ENCODE measurements at places on chromosomes 4 and X.

- no peak for DNase-seq
Observed at GRCh38 chrX:49282647-49283011, 13.0 kb downstream of the PPP1R3F start.

DNA sequence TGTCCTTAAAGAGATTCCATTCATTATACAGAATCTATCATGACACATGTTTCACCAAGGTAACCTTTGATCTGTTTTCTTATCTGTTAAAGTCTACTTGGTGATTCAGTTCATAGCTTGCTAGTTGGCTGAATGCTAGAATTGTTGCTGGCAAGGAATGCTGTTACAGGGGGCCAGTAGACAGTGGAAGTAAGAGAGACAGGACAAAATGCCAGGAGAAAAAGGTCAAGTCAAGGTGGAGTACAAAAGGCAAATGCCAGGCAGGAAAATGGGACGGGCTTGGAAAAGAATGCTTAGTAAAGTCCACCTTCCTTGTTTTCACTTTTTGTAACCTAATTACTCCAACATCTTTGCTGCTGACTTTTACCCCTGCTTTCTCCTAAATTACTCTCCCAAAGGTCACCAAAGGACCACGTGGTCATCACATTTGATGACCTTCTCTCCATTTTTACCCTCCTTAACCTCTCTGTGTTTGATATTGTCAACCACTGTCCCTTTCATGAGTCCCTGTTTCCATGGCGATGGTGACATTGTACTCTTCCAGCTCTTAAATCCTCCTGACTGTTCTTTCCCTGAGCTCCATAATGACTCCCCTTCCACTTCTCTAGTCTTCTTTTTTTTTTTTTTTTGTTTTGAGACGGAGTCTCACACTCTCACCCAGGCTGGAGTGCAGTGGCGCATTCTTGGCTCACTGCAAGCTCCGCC lies 24.5 kb upstream of the TAPT1 start:
- peak; percentile 63 for DNase-seq

DNA sequence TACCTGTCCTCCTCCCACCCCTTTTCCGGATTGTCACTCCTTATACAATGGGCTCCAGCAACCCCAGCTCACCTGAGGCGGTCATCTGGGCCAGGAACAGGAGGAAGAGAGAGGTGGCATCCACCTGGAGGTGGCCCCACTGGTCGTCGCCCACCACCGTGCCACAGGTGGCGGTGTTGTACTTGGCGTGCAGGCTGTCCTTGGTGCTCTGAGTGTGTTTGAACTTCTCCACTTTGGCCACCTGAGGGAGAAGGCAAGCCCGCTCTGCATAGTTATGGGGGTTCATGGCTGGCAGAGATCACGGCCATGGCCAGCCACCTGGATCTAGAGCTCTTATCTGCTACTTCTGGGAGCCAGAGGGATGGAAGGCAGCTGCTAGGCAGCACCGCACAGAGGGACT lies 32.9 kb downstream of the PHKA2 start:
- DNase-seq = no peak

DNA sequence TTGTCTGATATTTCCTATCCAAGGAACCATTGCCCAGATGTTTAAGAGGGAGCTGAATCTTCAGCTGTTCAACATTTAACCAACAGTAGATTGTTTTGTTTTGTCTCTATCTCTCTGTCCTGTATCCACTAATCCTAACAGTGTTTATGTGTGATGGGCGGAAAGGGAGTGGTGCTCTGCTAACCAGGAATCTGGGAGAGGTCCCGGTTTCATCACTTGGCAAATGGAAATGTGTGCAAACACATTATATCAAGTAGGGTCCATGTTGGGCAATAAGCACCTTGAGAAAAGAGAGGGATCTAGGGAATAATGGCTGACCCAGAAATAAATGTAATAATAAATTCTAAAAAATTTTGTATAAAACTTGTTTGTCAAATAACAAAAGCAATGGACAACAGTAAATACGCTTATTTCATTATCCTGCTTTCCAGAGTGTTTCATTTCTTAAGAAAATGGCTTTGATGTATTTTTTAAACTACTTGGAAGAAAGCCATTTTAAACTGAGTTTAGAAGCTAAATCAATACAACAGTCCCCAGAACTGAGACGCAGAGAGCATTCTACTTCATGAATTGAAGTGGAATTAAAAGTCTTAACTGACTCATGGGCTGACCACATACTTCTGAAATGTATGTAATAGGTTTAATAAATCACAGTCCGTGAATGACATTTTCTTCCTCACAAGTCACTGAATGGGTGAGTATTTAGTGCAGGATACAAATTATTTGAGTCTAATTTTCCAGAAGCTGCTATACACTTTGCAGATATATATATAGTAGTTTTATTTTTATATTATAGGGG lies 55.8 kb downstream of the EMCN start:
- no peak for DNase-seq

DNA sequence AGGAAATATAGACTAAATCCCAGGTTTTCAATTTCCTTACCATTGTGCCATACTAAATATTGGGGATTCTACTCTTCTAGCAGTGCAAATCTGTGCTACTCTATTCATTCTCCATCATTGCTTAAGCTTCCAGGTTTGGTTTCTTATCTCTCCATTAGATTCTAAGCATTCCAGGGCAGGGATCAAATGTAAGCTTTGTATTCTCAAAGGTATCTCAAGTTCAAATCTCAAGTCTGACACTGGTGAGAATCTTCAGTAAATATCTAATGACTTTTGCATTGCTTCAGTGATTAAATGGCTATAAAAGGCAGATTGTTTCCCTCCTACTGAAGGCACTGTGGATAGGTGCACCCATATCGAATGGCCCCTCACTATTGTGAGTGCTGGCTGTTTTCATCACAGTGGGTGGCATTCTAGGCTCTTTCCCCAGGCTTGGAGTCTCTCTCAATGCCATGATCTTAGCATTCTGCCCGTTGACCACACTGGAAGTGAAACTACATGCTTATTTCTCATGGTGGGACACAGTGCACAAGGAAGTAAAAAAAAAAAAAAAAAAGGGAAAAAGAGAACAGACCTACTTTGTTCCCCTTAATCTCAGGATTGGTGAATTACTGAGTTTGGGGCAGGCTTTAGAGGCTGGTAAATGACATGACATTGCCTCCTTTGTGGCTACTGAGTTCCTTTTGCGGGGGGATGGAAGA lies 28.7 kb downstream of the FAM9C start:
- DNase-seq = no peak

GRCh38 chr4:151887031-151887815 lies 126.4 kb upstream of the GATB start:
- DNase-seq = no peak

GRCh38 chrX:40314070-40314469 lies 216.3 kb upstream of the BCOR start:
- no peak for DNase-seq

GRCh38 chr4:157226601-157227000 lies 6.1 kb downstream of the GRIA2 start:
- no peak for DNase-seq

GRCh38 chrX:9312922-9313867 lies 151.7 kb upstream of the TBL1X start:
- DNase-seq = peak; percentile 53

DNA sequence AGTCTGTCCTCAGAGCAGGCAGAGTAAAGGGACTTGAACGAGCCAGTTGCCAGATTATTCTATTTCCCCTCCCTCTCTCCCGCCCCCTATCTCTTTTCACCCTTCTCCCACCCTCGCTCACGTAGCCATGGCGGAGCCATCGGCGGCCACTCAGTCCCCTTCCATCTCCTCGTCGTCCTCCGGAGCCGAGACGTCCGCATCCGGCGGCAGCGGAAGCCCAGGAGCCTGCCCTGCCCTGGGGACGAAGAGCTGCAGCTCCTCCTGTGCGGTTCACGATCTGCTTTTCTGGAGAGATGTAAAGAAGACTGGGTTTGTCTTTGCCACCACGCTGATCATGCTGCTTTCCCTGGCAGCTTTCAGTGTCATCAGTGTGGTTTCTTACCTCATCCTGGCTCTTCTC lies 106.2 kb upstream of the SMAD1 start:
- no peak for DNase-seq

DNA sequence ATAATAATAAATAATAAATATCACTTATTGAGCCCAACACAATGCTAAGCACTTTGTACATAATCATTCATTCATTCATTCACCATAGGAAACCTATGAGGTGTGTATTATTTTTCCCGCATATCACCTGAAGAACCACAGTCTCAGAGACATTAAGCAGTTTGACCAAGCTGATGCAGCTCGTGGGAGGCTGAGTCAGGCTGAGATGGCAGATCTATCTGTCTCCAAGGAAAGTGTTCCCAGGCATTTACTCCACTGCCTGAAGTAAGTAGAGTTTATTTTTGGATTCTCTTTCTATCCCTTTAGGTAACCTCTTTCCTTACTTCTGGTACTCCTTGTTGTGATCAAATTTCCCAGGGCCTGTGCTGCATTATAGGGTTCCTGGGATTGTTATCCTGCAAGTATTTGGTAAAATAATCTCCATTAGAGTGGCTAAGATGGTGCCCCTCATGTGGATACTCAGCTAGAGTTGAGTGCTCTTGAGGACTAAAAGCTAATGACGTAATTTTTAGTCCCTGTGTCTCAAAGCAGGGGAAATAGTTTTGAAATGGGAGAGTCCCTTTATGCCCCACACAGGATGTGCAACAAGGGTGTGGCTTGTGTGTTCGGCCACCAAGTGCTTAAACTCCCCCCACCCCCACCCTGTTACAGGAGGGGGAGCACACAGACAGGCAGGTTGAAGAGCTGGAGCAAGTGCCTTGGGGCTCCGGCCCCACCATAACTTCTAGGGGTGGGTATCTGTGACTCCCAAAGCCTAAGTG lies 467.0 kb downstream of the STIM2 start:
- DNase-seq = no peak

DNA sequence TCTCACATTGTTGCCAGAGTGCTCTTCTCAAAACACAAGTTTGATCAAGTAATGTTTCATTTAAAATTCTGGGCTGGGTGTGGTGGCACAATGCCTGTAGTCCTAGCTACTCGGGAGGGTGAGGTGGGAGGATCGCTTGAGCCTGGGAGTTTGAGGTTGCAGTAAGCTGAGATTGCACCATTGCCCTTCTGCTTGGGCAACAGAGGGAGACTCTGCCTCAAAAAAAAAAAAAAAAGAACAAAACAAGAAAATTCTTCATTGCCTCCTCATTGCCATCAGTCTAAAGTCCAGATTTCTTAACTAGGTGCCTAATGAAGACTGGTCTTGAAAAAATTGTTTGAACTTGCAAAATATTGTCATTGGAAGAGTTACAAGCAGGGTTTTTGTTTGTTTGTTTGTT lies 120.1 kb downstream of the MFAP3L start:
- DNase-seq = peak; percentile 76

DNA sequence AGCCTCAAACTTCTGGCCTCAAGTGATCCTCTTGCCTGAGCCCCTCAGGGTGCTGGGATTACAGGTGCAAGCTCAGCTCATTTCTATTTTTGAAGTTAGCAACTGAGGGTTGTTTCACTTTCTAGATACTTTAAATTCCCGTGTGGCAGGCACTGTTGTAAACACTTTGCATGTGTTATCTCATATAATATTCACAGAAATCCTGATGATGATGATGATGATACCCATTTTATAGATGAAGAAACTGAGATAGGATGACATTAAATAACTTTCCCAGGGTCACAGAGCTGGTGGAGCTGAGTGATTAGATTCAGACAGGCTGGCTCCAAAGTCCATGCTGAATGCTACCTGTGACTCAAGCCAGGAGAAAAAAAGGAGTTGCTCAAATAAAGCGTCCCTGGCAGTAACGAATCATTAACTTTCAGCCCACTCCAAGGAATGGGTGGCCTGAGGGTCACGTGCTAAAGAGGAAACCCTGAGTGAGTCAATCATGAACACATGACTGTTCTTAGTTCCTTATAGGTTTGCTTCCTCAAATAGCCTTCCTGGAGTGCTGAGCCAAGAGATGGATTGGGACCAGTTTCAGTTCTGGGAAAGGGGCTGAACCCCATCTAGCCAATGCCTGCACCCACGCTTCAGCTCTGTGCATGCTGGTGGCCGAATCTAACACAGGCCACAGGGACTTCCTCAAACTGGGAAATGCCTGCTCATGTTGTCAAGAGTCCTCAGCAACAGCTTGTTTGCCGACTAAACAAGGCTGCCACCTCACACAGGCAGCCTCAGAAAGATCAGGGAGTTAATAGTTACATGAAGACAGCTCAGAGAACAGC lies 52.8 kb downstream of the RBM47 start:
- DNase-seq = peak; percentile 88

DNA sequence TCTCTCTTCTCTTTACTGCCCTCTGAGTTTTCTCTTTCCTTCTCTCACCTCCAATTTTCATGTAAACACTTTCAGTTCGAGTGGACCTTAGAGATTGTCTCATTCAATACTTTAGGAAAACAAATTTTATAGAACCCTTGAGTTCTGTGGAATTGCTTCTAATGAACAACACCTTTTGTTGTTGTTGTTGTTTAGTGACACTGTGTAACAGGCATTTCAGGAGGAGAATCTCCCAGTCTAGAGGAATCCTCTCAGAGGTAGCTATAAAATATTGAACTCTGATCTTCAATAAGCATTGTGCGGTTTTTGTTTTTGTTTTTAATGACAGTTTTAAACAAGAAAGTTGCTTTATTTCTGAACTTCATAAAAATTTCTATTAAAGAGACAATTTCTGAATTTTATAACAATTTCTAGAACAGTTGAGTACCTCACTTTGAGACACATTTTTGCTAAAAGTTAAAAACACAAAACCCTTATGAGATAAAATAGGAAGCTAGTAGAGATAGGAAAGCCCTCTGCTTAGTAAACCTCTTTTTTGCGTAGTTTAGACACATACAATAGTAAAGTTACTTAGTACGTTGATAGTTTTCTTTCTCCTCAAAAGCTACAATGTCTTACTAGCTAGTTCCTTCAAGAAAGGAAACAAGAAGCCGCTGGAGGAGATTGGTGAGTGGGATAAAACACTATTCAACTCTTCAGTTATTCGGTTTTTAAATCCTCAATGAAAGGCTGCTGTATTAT lies 38.8 kb downstream of the CLCN3 start:
- DNase-seq = no peak

DNA sequence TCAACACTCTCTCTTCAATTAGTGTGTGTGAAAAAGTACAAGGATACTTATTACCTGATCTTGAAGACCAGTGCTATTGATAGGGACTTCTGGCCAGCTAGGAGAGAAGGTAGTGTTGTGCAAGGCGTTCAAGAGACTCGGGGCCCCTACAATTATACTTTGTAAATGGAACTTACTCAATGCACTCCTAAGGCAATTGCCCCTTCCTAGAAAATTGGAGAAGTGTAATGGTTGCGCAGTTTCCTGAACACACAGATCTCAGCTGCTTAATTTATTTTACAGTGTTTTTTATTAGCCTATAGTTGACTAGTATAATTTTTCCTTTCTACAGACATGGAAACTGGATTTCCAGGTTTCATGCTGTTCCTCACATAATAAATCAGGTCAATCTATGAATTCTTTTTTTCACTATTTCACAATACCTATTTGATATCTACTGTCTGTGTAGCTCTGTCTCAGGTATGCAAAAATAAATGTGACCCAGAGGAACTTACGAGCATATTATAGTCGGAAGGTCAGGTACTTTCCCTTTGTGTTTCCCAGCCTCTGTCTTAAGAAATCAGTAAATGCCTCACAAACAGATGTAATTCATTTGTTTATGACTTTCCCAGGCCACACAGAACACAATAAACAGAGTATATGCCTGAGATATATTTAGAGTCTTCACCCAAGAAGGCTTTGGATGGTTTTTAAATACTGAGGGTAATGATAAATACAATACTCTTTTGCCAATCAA lies 89.1 kb upstream of the TET2 start:
- no peak for DNase-seq

Measured in left lobe of liver (tissue), 2 donors.